ENCODE measurements at places on chromosomes 4 and X. TPM values are rescaled to one million over a fixed set of nuclear protein-coding genes. Genes with fewer than 3 reads are reported as not detected.

DNA sequence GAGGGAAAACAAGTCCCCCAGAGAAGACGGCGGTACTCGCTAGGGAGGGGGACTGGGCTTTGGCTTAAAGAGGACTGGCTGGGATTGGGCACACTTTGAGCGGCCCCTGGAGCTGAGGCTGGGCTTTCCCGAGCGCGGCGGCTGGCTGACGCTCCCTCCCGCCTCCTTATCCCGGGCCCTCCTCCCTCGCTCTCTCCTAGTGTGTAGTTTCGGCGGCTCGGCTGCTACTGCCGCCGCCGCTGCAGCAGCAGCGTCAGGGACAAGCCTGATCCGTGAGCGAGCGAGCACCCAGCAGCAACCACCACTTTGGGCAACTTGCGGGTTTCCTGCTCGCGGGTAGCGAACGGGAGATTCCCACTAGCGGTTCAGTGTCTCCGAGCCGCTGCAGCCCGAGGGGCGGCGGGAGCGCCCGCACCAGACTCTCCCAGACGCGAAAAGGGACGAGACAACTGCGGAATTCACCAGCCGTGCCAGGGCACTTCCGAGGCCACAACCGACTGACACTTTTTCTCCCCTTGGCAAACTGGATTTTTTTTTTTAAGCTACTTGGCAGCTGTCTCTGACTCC, 632 bp upstream of the PCDH7 start:
- no peak for DNase-seq

DNA sequence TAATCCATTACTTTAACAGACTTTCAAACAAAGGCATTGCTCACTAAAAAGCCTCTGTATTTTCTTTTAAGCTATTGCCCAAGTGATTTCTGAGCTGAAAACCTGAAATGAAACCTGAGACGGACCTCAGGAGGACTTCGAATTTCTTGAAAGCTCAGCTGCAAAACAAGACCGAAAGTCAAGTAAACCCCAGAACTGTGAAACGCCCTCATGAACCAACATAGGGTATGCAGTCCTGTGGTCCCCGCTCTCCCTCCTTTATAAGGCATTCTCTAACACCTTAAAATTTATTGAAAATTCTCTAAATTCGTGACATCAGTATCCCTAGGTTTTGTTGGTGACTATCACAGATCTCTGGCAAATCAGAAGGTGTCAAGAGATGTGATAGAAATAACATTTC, 91.8 kb downstream of the SHISA3 start:
- DNase-seq = no peak

DNA sequence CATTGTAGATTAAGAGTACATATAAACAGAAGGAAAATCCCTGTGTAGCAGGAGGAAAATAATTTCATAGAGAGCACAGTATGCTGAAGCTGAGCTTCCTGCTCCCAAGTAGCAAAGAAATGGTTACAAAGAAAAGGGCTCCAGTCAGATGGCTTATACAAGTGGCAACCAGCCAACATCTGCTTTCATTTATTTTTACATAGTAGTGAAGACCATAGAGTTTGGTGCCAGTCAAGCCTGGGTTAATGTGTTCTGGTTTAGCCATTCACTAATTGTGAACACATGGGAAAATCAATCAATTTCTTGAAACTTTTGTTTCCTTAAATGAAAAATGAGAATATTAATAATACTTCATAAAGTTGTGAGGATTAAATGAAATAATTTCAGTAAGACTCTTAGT, 111.3 kb upstream of the ELOVL6 start:
- no peak for DNase-seq

DNA sequence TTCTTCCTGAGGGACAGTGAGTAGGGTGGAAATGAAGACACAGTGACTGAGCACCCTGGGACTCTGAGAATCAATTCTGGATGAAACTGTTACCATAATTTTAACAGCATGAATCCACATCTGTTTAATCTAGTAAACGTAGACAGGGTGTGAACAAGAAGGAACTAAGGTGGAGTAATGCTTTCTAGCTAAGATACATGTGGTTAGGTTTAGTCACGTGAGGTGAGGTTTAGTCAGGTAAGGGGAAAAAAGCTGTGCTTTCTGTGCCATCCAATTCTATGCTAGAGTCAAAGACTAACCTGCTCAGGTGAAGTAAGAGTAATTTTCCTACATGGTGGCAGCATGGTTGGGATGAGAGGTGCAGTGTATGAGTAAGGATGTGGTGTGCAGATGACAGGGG, 54.0 kb upstream of the C4orf54 start:
- no peak for DNase-seq

GRCh38 chr4:70397580-70397979, at the start of gene OPRPN:
Gene OPRPN (plus strand): TSS chr4:70397940. CDS start chr4:70399286, 1,346 bp downstream.
- DNase-seq = no peak

DNA sequence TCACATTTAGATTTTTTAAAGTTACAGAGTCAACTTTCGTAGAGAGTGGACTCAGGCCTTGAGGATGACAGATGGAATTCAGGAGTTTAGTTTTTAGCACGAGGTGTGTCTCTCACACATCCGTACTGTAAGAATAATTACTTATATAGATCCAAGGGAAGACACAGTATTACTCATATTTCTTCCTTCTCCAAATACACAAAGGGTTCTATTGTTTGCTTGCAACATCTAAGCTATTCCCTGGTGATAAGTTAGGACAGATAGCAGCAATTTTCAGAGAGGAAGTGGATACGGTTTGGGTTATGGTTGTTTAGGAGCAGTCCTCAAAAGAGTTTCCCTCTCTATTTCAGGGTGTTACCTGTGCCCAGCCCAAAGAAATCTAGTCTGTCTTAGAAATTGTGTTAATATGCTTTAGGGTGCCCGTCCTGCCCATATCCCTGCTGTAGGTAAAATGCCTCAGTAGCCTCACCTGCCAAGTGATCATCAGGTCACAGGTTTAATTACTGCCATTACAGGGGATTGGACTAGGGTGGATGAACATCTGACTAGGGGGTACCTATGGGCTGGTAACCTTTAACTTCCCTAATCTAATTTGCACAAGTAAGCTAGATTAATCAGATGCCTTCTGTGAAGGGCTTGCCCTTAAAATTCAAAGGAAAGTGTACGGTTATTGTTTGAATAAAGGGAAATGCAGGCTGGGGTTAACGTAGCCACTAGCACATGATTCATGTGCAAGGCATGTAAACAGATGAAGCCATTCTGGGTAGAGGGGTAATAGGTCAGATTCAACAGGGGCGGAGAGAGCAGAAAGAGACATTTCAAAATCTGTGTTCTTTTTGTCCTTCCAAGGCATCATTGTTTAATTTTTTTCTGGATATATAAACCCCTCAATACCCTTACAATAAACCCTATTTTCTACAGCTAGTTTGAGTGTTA, 8.7 kb upstream of the PPP3CA start:
- DNase-seq = no peak

DNA sequence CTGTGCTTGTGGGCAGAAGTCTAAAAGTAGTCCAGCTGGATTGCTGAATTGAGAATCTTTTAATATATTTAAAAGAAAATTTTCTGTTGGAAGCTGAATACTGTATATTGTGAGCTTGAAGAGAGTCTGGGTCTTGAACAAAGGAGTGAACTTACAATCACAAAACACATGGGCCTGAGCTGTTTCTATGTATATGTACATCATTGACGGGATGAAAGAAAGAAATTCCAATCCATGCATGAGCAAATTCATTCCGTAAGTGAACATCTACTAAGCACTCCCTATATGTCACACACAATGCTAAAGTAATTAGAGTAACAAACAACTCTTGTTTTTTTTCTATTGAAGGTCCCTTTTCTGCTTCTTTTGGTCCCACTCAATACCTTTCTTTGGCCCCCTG, 331.0 kb downstream of the HS3ST1 start:
- no peak for DNase-seq

- no peak for DNase-seq
Observed at GRCh38 chrX:136858007-136858756, 22.3 kb downstream of the RBMX start.

DNA sequence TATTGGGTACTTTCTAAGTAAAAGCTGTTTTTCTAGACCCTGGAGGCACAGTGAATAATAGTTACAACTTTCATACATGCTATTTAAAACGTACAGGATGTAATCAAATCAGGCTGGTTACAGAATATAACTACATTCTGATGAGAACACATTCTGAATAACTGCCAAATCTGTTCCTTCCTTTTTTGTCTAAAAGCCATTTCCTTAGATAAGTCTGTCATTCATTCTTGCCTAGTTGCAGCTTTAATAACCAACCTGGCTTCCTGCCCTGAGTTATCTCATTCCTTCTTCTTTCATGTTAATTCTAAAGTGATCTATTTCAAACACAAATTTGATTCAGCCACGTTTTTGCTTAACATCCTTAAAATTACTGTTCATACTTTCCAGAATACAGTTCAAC, 189.7 kb upstream of the ITM2A start:
- no peak for DNase-seq

GRCh38 chr4:55469979-55470378, 74.2 kb downstream of the TMEM165 start:
- no peak for DNase-seq

- no peak for DNase-seq
Observed at GRCh38 chr4:73540826-73541225, 59.3 kb downstream of the AFM start.

GRCh38 chr4:47747211-47747610, 90.7 kb downstream of the CORIN start:
- DNase-seq = no peak

DNA sequence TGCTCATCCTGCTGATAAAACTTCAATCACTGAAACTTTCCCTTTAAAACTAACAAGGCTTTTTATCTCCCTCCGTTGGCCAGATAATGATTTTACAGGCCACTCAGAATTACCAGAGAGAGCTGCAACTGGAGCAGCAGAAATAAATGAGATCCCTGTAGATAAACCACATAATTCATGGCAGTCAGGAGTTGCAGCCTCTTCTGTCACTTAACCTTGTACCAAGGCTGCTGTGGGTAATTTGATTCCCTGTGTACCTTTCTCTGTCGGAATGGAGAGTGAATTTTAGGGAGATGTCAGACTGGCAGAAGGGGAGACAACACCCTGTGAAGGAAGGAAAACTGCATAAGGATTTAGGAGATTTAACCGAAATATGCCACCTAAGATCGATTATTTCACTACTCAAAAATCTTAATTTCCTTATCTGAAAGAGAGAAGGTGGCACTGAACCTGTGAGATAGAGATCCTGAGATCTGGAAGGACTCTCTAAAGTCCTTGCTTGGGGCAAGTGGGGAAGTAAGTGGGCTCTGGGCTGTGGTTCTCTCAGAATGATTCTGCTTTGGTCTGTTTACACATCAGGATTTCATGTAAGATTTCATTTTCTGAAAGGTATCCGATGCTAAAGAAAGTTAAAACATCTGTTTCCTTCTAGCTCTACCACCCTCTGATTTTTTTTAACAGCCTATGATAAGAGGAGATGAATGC, 14.3 kb upstream of the TSPAN5 start:
- no peak for DNase-seq

GRCh38 chr4:152166567-152166966, 369.3 kb downstream of the FBXW7 start:
- DNase-seq = peak; percentile 22

DNA sequence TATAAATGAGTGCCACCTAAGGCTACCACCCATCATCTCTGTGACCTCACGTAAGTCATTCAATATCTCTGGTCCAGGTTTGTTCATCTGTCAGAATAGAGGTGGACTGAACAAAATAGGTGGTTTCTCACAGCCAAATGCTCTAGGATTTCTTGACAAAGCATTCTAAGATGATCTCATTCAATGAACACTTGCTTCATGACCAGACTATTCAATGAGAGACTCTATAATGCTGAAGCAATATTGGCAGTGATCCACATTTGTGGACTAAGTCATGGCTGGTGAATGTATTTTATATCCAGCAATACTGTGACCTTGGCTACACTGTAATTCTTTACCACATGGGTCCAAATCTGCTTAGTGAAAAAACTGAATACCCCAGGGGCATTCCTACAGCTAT, 37.9 kb downstream of the LDB2 start:
- DNase-seq = no peak

- no peak for DNase-seq
Observed at GRCh38 chr4:119906277-119906676, 160.4 kb downstream of the MAD2L1 start.

GRCh38 chr4:30402276-30402675, 317.9 kb upstream of the PCDH7 start:
- no peak for DNase-seq

- no peak for DNase-seq
Observed at GRCh38 chr4:76192236-76192635, 21.4 kb downstream of the SCARB2 start.

GRCh38 chr4:83585982-83586508, 50.1 kb downstream of the GPAT3 start:
- no peak for DNase-seq

DNA sequence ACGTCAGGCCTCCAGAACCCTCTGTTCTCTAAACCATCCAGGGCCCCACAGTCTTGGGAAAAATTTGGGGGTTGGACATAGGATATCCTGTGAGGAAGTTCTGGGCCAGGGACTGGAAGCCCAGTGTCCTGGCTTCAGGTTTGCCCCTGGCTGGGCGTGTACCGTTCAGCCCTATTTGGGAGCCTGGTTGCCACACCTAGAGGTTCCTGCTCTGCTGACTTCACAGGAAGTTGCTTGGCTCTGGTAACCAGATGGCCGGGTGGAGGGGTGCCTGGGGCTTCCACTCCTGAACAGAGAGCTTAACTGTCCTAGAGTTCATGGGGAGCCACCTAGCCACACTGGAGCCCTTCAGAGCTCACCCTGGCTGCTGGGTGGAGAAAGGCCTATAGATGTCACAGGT, 1.1 kb downstream of the TAFAZZIN start:
- no peak for DNase-seq

GRCh38 chr4:27318740-27319139, 458.1 kb downstream of the STIM2 start:
- DNase-seq = peak; percentile 12

FAM241A gene
- polyA plus RNA-seq = 1.5 TPM

RNF150 gene
- 22.2 TPM for polyA plus RNA-seq

MAGEA2B gene
- not detected for polyA plus RNA-seq

CNKSR2 gene
- polyA plus RNA-seq = 1.7 TPM

LINC00632 gene
- 11.3 TPM for polyA plus RNA-seq

BEX1 gene
- 17.1 TPM for polyA plus RNA-seq

TMEM131L gene
- 35.5 TPM for polyA plus RNA-seq

ARAP2 gene
- polyA plus RNA-seq = 7.7 TPM
